ENCODE measurements at places on chromosomes 3 and 15.
A peak's percentile ranks its signal among the peaks of the same experiment; 100 is the strongest.

DNA sequence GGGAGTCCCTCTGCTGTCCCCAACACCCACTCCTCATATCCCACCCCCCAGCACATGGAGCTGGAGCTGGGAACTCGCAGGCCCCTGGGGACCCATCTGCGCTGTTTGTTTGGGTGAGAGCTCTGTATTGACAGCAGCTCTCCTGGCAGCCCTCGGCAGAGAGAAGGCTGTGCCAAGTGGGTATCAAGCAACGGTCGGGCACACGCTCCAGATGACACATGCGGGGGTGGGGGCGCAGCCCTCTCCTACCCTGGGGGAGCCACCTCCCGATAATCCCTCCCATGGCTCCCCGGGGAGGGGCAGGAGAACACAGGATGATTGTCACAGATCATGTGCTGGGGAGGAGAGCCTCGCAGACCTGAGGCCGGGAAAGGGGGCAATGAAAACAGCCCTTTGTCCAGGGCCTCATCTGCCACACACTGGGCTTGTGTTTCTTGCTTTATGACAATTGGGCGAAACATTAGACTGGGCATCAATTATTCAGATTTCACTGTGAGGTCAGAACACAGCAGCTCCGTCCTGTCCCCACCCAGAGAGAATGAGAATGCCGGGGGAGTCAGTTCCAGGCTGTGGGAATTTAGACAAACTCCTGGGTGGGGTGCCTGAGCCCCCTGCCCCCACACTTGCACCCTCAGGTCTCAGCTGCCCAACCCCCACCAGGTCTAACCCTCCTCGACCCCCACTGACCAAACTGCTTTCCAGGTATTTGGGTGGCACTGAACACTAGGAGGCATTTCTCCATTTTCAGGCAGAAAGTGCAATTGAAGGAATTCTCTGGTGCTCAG, 46.4 kb upstream of the KLF13 start:
- peak; percentile 68 for DNase-seq

DNA sequence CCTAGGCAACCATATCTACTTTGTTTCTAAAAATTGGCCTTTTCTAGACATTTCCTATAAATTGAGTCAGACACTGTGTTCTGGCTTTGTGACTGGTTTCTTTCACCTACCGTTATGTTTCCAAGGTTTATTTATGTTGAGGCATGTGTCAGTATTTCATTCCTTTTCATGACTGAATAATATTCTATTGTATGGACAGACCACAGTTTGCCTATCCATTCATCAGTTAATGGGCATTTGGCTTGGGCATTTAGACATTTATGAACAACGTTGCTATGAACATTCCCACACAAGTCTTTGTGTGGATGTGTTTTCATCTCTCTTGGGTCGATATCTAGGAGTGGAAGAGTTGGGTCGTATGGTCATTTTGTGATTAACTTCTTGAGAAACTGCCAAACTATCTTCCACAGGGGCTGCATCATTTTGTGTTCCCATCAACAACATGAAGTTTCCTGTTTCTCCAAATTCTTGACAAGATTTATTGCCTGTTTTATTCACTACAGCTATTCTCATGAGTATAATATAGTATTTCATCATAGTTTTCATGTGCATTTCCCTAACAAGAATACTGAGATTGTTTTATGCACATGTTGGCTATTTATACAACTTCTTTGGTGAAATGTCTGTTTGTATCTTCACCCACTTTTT, 3.5 kb upstream of the EFCC1 start:
- DNase-seq = no peak

- no peak for DNase-seq
Observed at GRCh38 chr3:114632757-114633424, 339.1 kb downstream of the TIGIT start.

DNA sequence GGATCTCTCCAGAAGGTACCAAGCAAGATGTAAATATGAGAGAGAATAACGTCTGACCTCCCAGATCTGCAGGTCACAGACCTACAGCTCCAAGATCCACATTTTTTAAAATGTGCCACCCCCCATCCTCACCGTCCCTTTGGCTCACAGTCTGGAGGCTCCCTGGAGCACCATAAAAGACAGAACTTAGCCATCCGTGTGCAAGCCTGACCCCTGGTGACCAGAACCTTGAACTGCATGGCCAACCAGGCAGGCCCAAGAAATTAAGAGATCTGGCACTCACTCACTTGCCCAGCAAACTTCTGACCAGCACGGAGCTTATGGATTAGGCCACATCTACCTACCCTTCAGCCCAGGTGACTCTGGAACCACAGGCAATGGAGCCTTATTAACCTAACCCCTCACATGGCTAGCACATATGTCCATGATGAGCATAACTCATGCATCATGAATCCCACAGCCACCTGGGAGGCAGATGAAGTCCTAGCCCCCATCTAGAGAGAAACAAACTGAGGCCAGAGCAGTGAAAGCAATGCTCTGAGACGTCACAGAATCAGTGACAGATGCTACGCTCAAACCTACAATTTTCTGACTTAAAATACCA, 275.3 kb downstream of the UACA start:
- DNase-seq = peak; percentile 85

DNA sequence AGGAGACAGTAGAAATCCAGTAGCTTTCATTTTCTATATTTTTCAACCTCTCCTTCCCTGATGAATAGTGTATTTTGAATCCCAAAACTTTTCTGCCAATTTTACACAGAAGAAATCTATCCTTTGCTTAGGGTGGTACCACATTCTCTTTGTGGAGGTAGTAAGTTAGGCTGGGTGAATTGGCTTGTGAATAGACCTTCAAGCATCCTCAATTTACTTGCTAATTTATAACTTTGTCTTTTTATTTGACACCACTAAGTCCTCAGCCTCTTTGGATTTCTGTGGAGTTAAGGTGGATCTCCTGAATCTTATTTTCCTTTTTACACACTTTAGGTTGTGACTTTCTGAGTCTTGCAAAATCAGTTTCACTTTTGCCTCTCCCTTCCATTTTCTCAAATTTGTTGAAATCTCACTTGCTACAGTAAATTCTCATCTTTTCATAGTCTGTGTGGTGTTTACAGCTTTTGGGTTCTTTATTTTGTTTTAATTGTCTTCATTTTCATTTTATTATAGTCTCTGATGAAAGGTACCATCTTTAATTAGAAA, 5.7 kb upstream of the PLSCR1 start:
- no peak for DNase-seq

DNA sequence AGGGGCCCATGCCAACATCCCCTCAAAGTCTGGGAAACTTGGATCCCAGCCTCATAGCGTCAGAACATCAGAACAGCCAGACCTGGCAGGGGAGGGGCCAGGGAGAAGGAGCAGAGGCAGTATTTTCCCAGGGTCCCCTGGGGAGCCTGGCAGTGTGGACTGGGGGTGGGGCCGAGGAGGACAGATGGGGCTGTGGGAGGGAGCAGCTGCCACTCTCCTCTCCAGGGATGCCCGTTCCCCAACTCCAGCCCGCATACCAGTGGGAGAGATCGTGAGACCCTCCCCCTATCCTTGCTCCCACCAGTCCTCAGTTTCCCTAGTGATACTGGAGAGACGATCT, 6.5 kb upstream of the DNAJB8 start:
- no peak for DNase-seq

DNA sequence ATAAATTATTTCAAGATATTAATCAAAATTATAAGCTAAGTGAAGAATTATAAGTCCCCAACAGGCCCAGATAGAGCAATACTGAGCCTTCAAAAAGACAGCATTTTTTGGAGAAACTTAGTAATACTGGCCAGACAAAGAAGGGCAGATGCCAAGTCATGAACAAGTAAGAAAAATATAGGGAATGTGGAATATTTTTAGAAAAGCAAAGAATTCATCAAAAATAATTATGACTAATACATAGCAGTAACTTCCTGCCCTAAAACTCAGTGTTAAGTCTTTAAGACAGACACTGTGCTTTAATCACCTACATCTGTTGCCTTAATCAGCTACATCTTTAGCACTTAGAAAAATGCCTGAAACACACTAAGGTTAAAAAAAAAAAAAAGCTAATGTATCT, 31.2 kb downstream of the DPH6 start:
- DNase-seq = no peak

DNA sequence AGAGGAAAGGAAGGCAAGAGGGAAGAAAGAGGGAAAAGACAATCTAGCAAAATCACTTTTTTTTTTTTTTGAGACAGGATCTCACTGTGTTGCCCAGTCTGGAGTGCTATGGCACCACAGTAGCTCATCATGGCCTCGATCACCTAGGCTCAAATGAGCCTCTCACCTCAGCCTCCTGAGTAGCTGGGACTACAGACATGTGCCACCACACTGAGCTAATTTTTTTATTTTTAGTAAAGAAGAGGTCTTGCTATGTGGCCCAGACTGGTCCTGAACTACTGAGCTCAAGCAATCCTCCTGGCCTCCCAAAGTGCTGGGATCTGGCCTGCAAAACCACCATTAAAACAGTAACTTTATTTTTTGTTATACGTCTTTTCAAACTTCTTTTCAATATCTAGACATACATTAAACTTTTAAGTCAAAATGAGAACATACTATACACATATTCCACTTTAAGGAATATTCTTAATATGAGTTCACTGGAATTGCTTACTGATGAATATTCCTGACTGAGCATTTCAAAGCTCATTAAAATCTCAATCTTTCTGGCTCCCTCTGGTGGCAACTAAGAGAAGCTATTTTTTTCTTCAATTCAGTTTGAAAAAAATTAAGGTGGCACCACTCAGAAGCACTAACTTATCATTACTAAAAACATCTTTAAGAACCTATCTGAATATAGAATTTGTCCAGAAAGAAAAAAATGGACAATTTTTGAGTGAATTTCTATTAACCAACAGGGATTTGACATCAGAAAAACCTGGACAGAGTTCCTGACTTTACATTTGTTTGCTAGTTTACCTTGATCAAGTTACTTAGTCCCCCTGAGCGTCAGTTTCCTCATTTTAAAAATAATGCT, 40.9 kb downstream of the UACA start:
- no peak for DNase-seq

DNA sequence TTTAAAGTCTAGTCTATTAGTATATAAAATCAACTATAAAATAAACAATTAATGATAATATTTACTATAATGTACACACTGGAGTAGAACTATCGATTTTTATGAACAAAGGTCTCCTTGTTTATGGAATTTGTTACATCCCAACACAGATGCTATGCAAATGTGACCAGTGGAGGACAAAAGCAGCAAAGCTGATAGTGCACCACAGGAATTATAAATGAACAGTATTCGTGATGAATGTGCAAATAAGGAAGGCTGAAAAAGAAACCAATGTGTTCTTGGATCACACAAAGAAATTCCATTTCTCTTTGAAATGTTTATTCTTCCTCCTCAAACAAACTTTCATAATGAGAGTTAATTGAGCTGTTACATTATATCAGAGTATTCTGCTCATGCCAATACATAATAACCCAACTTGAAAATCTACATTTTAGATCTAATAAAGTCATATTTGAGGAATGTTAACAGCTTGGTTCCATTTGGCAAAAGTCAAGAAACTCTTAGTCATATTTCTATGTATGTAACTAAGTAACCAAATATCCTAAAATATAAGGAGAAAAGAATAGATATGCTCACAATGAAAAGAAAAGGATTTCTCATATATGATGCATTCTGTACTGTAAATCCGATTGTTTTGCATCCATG, 79.3 kb downstream of the NEK10 start:
- no peak for DNase-seq
